ENCODE measurements at places on chromosomes 1 and 21.

DNA sequence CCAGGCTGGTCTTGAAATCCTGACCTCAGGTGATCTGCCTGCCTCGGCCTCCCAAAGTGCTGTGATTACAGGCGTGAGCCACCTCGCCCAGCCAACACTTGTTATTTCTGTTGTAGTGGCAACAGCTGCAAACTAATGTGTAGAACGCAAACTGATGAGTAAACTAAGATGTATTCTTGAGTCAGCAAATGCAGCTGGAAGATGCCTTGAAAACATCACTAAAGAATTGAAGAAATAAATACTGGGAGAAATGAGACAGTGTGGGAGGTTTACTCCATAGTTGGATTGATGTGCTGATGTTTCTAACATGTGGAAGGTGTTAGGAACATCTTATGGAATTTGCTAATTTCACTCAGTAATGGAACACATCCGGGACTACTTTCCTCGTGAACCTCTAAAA lies 61.3 kb upstream of the KCNE2 start:
- DNase-seq: peak; percentile 10

DNA sequence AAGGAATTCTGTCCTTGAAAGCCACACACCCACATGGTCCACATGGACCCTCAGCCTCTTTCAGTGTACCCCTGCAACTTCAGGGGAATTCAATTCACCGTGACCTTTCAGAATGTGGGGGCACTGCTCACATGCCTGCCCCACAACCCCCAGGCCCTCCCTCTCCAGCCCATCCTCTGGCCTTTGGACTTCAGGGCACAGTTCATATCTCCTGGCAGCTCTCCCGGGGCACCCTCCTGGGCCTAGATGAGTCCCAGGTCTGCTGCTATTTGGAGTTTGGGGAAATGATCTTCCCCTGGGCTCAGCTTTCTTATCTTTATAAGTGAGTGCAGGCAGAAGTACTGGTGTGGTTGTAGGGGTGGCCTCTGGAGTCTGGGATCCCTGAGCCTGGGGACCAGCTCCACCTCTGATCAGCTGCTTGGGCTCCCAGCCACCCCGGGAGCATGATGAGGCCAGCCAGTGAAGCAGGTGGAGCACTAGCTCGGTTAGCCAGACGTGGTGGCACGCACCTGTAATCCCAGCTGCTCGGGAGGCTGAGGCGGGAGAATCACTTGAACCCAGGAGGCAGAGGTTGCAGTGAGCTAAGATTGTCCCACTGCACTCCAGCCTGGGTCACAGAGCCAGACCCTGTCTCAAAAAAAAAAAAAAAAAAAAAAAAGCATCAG lies 15.8 kb downstream of the C1orf167 start:
- no peak for DNase-seq

- DNase-seq: no peak
These were observed 3.6 kb upstream of the HMGCS2 start for GRCh38 chr1:119772298-119772697.

DNA sequence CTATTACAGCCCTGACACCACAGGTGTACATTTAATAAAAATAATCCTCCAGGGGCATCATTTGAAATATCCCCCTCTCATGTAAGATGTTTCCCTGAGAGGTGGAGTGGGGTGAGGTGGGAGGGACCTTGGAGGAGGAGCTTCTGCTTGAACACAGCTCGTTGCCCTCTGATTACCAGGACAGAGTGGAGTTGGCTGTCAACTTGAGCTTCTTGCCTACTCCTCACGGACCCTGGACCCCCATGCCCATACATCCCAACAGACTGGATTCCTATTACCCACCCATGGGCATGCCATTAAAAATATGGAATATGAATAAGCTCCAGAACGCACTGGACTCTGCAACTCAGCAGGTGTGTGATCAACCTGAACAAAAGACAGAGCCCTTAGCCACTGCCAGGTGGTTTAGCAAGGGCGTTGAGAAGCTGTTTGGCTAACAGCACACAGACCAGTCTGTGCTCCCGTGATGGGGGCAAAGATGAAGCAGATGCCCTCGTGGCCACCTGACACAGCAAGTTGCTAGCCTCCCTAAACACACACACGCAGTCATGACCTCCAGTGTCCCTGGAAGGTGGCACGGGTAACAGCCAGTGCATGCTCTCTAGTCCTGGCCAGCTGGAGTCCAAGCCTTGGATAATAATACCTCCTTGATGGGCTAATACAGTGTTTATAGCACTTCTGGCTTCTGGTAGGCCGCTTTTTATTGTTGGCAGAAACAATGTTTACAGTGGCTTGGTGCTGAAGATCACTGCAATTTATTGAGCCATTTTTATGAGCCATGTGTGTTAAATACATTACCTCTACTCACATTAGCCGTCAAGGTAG lies 155.0 kb downstream of the TOMM20 start:
- DNase-seq: peak; percentile 35

DNA sequence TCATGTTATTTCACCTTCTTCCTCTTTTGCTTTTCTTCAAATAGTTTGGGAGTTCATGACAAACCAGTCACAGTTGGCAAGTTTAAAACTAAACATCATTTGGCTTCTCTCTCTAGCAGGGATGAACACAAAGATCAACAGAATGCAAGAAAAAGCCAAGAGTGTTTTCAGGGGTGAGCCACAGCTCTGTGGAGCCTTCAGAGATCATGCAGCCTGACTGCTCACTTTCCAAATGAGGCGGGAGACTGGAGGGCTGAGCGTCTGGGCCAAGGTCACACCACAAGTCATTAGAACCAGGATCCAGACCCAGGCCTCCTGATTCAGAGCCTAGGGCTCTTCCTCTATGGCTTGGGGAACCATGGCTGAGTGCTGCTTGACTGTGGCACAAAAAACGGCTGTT lies 2.7 kb downstream of the DPT start:
- no peak for DNase-seq

- no peak for DNase-seq
These were observed 38.2 kb downstream of the SLC9A1 start for GRCh38 chr1:27116697-27117096.

DNA sequence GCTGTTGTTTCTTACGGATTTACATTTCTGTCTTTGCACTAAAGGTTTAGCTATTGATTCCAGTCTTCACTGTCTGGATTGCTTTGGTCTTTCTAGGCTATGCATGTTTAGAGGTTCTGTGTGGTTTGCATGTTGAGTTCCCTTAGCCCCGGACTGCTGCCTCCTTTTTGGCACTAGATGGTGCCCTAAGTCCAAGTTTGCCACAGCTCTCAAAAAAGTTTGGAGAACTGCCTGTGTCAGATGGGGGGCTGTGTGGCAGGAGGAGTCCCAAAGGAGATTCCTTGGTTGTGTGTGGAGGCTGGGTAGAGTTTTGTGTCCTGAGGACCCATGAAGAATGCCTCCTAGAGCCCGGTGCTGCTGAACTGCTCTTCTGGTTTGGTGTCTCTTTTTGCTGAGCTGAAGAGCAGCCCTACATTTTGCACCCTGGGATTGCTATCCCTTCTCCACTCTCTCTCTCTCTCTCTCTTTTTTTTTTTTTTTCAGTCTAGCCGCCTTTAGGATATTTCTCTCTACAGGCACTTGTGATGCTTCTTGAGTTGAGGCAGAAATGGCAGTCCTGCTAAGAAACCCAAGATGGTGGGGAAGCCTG lies 74.4 kb downstream of the PTGS2 start:
- peak; percentile 60 for DNase-seq

DNA sequence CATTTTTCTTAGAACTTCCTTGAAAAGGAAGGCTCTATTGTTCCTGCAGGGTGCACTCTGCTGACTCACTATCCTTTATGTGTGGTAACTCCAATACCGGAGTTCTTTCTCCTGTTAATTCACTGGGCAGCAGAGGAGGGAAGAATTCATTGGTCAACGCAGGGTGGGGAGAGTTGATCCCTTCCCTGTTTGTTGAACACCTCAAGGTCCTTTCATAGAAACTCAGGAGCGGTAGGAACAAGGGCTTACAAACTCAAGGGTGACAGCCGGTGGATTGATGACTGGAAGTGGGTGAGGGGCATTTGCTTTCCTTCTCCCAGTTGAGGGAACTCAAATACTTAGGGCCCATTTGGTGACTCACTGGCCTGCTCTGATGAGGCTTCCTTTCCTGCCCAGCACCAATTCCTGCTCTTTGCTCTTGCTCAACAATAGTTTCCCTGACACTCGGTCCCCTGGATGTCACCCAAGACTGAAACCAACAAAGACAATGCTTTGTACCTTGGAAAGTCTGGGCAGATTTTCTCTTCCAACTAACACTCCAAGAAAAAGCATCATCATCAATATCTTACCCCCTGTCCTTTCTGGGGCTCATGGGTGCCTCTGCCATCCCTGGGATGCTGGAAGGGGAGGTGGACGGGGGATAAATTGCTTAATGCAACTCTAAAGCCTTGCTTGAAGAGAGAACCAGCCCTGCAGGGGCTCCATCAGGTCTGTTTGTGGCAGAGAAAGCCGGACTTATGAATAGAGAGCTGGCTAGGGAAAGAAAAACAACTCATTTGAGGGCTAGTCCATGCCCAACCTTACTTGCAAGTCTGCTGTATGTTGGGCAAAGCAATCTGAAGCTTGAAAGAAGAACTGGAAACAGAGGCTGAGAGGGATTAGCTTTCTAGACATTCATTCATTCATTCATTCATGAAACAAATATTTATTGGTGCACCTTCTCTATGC lies 9.3 kb downstream of the SLC26A9 start:
- peak; percentile 12 for DNase-seq

GRCh38 chr1:226638608-226639007 lies 90.0 kb downstream of the STUM start:
- DNase-seq: no peak

DNA sequence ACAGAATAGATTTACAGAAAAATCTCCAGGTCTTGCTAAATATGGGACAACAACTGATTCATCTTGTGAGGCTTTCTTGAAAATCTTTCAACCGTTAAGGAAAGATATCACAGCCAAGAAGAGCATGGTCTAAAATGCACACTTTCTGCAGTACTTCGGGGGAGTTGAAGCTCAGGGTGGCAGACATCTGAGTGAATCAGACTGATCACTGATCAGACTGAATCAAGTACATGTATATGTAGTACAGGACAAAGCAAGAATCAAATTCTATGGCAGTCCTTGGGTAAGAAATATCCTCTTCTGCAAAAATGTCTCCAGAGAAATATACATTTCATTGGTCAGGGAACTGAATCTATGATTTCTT lies 212.4 kb upstream of the SPAG17 start:
- no peak for DNase-seq

DNA sequence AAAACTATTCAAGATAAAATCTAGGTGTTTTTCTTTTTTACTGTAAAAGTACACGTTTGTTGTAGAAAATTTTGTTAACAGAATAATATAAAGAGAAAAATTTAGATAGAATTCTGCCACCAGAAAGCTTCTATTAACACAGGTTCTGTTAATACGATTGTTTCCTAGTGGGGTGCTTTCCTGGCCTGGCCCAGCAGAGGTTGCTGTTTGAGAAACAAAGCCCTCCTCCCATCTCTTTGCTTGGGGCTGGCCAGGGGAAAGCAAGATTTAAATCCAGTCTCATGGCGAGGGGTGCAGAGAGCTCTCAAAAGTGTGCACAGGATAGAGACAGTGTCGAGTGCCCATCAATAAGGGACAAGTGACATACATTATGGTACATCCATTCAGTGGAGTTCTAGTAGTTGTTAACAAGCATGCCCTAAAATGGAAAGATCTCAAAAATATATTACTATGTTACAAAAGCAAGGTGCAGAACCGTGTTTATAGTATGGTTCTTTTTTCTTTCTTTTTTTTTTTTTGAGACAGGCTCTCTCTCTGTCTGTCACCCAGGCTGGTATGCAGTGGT lies 14.6 kb upstream of the ACBD3 start:
- no peak for DNase-seq

GRCh38 chr1:219264561-219264960 lies 90.9 kb downstream of the LYPLAL1 start:
- DNase-seq: no peak

DNA sequence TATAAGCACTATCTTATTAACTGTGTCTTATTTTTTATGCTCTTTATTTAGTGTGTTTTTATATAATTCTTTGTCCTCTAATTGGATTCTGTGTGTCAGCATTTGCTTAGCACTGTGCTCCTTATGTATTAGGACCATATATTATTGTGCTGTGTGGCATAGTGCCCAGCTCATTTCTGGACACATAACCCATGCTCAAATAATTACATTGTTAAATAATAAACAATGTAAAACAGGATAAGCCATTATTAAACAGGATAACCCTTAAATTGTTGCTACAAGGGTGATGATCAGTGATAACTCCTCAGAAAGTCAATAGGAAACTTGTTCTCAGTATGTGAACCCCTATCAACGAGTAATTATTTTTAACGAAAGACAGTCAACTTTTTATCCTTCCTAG lies 150.4 kb downstream of the ADGRL4 start:
- no peak for DNase-seq

DNA sequence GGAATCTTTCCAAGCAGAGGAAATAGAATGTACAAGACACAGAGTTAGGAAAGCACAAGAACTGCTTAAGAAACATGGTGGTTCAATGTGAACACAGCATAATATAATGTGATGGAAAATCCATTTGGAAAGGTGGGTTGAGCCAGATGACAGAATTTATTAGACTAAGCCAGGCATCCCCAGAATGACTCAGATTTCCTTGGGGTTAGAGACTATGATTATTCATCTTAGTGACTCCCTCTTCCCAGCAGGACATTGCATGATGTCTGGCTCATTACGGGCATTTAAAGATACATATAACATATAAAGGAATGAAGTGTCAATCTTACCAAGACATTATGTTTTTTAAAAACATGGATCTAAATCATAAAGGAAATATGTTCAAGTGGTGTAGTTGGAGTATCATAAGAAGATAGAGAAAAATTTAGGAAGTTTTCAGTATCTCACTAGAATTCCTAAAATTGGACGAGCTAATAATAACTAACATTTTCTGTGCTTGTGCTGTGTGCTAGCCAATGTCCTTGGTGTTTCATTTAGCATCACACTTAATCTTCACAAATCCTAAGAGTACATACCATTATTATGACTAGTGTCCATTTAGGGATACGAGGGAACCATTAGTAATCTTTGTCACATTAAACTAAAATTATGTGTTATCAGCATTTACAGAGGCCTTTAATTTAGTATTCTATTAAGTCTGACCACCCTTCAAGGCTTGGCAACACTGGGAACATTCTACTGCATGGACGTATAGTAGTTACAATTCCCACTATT lies 41.0 kb upstream of the ST6GALNAC5 start:
- peak; percentile 8 for DNase-seq

GRCh38 chr1:57860325-57860724 lies 436.5 kb upstream of the DAB1 start:
- no peak for DNase-seq

GRCh38 chr1:31416101-31416736 lies 3.2 kb downstream of the SERINC2 start:
- DNase-seq: no peak

DNA sequence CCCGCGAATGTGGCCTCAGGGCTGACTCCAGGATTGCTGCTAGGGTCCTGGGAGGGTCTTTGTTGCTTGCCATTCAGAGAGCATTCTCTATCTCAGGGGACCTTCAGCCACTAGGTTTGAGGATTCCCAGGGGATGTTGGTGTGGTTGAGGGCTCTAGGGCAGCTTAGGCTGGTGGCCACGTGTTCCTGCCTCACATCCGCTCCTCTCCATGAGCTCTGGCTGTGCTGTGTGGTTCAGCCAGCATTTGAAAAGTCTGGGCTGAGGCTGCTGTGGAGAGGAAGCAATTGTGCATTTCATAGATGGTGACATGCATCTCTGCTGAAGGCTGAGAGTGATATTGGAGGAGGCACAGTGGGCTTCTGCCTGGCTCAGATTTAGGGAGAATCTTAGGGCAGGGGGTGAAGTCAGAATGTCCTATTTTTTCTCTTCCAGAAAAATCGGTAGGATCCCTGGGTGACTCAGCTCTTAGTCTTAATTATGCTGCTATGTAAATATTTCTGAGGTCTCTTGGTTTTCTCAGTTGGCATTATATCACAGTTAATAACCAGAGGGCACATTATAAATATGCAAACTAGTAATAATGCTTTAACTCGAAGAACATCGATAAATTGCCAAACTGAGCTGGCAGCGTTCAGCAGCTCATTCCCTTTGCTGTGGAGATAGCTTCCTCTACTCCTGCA lies 182.3 kb downstream of the CAMTA1 start:
- DNase-seq: no peak

Measured in fibroblast of villous mesenchyme (primary cell).